T-helper 17 cell (primary cell): ENCODE measurements at places on chromosomes 12 and 14.

GRCh38 chr14:56587701-56588100, 8.1 kb downstream of the TMEM260 start:
- DNase-seq = no peak

- DNase-seq = no peak
These were observed 26.2 kb upstream of the TRAF3 start for GRCh38 chr14:102751088-102751487.

- DNase-seq = no peak
These were observed 492.9 kb upstream of the NOVA1 start for GRCh38 chr14:27090716-27091115.

- DNase-seq = no peak
These were observed 4.6 kb downstream of the IFI27L2 start for GRCh38 chr14:94124582-94125377.

- DNase-seq = no peak
These were observed 15.4 kb downstream of the DDHD1 start for GRCh38 chr14:53137568-53138203.

GRCh38 chr14:95122621-95122945, 34.7 kb downstream of the DICER1 start:
- no peak for DNase-seq

DNA sequence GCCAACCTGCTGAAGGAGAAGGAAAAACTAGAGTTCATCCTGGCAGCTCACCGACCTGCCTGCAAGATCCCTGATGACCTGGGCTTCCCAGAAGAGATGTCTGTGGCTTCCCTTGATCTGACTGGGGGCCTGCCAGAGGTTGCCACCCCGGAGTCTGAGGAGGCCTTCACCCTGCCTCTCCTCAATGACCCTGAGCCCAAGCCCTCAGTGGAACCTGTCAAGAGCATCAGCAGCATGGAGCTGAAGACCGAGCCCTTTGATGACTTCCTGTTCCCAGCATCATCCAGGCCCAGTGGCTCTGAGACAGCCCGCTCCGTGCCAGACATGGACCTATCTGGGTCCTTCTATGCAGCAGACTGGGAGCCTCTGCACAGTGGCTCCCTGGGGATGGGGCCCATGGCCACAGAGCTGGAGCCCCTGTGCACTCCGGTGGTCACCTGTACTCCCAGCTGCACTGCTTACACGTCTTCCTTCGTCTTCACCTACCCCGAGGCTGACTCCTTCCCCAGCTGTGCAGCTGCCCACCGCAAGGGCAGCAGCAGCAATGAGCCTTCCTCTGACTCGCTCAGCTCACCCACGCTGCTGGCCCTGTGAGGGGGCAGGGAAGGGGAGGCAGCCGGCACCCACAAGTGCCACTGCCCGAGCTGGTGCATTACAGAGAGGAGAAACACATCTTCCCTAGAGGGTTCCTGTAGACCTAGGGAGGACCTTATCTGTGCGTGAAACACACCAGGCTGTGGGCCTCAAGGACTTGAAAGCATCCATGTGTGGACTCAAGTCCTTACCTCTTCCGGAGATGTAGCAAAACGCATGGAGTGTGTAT, 2.4 kb downstream of the FOS start:
- peak; percentile 42 for DNase-seq

DNA sequence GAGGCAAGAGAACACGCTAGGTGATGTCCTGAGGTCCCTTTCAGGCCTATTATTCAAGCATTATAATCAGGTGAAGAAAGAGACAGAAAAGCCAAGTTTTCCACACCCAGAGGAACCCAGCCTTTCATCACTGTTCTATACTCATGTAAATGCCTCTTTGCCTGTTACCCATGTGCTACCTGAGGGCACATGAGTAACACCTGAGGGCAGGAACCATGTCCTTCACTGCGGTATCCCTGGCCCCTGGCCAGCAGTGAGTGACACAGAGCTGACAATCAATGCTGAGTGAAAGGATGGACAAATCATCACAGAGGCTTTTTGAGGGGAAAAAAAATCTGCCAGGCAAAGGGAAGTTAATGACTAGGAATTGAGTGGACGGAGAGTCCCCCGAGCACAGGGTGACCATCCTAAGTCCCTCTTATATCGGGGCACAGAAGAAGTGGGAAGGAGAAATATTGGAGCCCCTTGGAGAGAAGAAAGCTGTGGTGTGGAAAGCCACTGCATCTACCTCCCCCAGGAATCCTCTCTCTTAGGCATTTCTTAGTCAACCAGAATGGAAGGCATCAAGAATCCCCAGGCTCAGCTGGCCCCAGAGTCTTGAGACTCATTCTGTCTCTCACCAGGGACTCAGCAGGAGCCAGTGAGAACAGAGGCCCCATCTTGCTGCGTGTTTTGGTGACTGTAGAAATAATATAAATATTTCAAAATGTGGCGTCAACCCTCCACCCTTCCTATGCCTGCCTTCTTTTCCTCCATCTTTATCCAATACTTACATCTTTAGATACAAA, 212.9 kb downstream of the DPF3 start:
- DNase-seq = no peak
